Coronary artery (tissue), 2 donors: ENCODE measurements at places on chromosomes 5 and 9.

DNA sequence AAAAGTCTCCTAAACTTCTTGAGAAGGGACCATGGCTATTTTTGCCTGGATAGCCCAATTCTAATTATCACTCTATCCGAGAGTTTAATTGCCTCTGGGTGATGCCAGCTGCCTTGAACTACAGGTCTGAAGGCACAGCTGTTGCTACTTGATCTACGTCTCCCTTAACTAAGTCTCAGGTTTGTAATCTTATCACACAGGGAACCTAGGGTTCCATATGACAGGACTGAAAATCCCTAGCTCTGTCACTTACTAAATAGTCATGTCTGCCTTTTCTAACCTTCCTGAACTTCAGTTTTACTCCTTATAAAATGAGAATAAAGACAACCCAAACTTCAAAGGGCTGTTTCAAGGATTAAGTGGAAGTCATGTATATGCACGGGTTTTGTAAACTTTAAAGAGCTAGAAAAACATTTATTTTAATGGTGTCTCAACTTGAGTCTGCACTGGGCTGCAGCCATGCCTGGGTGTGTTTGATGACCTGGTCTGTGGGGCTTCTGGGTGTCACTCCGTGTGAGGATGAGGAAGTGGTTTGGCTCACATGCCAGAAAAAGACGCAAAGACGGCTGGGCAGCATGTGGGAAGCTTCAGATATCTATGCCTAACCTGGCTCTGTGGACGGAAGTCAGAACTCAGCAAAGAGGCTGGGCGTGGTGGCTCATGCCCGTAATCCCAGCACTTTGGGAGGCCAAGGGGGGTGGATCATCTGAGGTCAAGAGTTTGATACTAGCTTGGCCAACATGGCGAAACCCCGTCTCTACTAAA, 129.3 kb upstream of the SLC44A1 start:
- no peak for DNase-seq

GRCh38 chr5:113632996-113633395, 119.5 kb downstream of the YTHDC2 start:
- DNase-seq, result no peak

DNA sequence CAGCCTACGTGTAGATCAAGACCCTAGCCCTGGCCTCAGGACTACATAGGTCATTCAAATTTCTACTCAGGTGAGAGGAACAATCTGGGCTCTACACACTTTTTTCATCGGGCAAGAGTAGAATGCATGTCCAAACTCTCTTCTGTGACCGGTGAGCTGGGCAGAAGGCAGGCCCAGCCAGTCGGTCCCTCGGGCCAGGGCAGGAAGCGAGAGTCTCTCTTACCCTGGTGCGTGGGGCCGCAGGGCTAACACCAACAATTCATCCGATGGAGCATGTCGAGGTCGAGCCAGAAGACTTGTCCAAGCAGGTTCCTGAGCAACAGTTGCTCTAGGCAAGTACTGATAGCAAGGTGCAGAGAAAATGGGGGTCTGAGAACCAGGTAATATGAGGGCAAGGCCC, 88.5 kb downstream of the KLHL3 start:
- no peak for DNase-seq

DNA sequence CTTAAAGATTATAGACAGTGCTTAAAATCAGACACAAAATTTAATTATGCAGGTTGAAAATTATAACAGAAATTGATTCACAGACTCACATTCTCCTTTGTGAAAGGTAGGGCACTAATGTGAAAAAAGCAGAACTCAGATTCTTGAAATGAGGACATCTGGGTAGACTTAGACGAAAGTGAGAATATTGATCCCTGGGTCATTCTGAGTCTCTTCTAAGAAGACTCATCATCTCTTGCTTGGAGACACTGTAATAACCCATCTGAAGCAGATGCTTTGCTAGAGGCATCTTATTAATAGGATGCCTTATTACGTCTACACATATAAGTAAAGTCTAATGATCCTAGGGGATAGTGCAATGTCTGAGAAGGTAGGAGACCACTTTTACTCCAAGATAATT, 274.4 kb downstream of the HINT1 start:
- DNase-seq, result no peak

- DNase-seq, result no peak
These were observed 59.4 kb downstream of the GIN1 start for GRCh38 chr5:103060424-103060954.
